ENCODE measurements at places on chromosomes 6 and 20.

- no peak for DNase-seq
Observed at GRCh38 chr6:34897130-34897529, 8.1 kb downstream of the ANKS1A start.

DNA sequence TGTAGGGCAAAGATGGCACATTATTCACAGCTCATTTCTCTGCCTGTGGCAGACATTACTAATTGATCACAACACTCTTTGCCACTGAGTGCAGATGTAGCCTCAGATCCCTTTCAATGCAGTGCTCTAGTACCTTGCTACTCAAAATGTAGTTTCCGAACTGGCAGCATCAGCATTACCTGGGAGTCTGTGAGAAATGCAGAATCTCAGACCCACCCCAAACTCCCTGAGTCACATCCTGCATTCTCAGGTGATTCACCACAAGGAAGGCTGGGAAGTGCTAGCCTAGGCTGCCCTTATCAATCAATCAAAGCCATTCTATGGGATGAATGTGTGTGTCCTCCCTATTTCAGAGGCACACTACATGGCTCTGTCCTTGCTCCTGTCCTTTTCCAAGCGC is 58.5 kb downstream of the PCNA start:
- DNase-seq: peak; percentile 52

DNA sequence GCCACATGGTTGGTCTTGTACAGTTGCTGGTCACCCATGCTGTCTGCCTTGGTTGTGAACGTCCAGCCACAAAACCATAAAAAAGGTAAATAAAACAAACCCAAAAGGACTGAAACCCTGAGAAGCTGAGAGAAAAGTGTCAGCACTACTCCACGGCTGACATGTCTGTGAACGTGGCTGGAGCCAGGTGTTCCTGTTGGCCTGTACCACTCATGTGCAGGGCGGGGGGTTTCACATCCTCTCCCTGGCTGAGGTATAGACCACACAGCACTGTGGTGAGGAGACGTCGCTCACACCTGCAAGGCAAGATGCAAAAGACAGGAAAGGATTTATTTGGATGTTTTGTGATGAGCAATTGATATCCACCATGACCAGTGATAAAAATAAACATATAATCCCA is 51.9 kb upstream of the MRPS10 start:
- DNase-seq: no peak

DNA sequence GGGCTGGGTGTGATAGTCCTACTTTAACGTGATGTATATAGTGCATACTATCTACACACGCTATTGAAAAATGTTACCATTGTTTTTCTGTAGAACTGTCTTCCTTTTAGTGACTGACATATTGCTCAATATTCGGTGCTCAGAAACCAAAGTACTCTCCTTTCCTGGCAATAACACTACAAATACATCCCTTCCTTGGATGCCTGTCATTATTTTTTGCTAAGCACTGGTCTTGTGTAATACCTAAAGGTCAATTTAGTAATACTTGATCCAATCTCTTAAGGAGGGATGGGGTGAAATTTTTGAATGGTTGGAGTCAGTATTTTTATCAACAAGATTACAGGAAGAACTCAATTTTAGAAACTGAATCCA is 23.9 kb downstream of the CNR1 start:
- no peak for DNase-seq

DNA sequence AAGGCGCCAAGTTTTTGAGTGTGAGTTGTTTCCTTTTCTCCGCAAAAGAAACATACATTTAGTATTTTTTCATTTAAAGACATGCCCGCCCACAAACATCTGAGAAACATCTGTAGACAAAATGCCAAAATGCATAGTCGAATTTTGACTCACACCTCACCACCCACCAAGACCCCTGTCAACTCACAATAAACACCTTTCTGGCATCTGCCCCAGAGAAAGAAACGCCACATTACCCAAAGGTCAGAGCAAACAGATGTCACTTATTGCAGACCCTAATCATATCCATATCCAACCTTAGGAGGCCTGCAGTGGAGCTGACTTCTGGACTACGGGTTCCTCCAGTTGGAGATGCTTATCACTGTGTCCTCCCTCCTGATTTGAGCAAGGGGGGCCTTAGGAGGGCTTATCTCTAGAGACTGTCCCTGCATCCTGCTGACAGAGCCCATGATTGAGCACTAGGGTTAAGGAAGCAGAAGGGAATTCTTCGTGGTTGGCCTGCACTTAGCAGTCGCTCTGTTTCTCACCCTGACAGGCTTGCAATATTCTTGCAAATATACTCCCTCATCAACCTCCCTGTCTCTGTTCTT is 90.5 kb upstream of the TBX18 start:
- DNase-seq: no peak

GRCh38 chr20:35146299-35146919 is 727 bp downstream of the EDEM2 start:
- peak; percentile 56 for DNase-seq

DNA sequence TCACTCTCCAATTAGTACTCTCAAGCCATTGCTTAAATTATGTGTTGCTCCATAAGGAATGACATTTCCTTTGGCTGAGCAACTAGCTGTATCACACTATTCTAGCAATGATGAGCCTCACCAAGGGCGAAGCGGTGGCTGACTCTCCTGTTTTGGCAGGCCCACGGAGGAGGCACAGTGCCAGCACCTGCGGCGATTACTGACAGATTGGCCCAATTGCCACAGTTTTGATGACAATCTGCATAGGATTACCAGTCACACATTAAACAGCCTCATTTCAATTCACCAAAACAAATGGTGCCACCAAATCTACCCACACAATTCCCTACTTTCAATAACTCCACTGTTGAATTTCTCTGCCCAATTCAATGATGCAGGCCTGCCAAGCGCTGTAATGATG is 286.9 kb downstream of the PTPRK start:
- DNase-seq: no peak

DNA sequence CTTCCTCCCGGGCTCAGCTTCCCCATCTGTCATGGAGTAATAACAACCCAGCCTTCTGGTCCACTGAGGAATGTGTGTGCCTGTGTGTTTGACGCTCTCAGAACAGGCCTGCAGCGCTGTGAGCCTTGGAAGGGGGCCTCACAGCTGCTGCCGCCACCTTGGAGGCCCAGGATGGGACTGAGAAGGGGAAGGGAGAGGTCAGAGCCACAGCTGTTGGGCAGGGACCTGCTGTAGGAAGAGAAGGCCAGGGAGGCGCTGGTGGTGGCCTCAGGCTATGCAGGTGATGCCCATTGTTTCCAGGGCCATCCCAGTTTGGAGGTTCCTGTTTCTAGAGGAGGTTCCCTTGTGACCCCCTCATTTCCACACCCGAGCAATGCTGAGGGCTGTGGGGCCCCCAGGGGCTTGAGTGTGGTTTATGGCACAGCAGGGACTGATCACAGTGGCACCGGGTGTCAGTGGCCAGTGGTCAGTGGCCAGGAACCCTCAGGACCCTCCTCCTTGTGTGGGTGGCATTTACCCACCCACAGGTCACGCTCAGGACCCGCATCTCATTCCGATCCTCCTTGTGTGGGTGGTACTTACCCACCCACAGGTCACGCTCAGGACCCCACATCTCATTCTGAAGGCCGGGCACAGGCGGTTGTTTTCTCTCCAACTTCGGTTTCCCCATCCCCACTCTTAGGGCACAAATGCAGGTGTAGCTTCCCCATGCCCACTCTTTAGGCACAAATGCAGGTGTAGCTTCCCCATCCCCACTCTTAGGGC is 14.0 kb downstream of the TPD52L2 start:
- DNase-seq: no peak

- DNase-seq: no peak
Observed at GRCh38 chr6:139173822-139174221, 38.9 kb downstream of the HECA start.

DNA sequence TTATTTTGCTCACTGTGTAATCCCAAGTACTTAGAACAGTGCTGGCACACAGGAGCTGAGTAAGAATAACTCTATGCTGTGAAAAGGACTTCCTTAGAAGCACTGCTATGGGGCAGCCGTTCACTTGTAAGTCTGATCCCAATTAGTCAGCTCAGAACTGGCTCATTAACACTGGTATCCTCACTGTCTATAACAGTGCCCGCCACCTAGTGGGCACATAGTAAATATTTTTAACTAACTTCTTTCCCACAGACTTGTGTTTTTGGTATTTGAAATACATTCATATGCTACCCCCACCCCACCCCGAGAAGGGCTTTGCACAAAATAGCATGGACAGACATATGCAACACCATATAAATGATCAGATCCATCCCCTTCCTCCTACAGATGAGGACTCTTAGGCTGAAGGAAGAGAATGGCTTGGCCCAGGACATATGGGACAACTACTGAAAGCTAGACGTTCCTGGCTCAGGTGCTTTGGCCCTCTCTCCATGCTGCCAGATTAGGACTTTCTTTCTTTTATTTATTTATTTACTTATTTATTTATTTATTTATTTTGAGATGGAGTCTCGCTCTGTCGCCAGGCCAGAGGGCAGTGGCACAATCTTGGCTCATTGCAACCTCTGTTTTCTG is 47.1 kb downstream of the DST start:
- peak; percentile 34 for DNase-seq

DNA sequence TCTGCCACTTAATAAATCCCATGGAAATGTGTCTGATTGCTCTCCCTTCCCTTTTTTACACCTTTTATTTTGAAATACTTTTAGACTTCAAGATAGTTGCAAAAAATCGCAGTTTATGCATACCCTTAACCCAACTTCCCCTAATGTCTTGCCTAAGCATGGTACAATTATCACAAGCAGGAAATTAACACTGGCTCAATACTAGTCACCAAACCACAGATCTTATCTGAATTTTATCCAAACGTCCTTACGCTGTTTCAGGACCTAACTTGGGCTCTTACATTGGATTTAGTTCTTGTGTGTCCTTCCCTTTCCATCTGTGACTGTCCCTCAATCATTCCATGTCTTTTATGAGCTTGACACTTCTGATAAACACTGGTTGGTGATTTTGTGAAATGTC is 146.3 kb downstream of the ZNF217 start:
- no peak for DNase-seq

GRCh38 chr20:50250679-50251382 is 60.2 kb downstream of the CEBPB start:
- DNase-seq: no peak

GRCh38 chr20:17500826-17501225 is 30.4 kb downstream of the BFSP1 start:
- peak; percentile 14 for DNase-seq

Data from H9 (cell line).